ENCODE measurements at places on chromosomes 2 and 18.

DNA sequence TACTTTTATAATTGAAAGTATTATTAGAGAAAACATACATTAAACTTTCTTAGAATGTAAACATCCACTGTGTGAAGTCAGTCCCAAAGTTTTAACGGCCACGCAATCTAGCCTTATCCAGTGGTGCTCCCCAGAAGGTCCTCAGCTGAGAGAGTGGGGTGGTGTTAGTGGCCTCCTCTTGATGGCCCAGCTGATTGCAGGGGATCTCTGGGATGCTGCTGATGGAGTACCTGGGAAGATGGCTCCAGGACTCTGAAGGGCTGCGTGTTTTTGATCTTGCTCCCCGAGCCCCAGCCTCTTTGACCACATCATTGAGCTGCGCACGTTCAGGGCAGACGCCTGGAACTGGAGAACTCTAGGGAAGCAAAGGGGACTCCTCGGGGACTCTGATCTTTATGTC is 181.4 kb downstream of the FAM210A start:
- H3K36me3 ChIP-seq, result no peaks in the 10 kb centered on the region
- H3K27me3 ChIP-seq, result peaks cover 15% of the 10 kb centered on the region
- no peak for DNase-seq

DNA sequence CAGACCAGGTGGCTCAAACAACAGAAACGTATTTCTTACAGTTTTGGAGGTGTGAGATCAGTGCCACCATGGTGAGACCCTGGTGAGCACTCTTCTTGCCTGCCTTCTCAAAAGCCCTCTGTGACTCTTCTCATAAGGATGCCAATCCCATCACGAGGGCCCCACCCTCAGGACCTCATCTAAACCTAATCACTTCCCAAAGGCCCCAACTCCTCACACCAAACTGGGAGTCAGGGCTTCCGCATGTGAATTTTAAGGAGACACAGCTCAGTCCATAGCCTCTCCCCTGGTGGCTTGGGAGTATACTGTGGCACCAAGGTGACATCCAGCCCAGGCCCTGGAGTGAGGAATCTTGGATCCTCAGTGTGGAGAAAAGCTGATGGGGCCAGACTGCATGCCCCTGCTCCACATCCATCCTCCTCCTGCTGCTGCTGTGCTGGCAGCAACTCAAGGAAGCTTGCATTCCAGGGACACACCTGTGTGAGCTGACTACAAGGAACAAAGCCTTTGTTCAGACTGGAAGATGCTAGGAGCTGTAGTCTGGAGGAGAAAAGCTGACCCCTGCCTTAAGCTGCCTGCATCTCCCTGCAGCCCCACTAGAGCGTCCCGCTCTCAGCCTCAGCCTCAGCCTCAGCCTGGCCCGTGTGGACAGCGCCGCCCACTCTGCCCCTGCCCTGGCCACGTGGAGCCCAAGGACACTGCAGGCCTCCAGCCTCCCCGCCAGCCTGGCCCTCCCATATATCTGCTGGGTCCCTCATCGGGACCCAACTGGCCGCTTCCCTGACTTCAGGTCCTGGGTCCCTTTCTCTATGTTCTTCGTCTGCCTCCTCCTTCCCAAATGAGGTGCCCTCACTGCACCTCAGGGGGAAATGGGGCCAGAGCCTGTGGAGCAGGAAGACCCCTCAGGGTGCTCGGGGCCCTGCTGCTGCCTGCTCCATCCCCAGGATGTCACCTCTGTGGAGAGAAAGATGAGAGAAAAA is 87.8 kb upstream of the RAB6C start:
- H3K36me3 ChIP-seq, result no peaks in the 10 kb centered on the region
- no peak overlapping the region for H3K27ac ChIP-seq
- no peak for DNase-seq
- no peak overlapping the region for H3K4me3 ChIP-seq
- no peaks in the 10 kb centered on the region for H3K27me3 ChIP-seq

DNA sequence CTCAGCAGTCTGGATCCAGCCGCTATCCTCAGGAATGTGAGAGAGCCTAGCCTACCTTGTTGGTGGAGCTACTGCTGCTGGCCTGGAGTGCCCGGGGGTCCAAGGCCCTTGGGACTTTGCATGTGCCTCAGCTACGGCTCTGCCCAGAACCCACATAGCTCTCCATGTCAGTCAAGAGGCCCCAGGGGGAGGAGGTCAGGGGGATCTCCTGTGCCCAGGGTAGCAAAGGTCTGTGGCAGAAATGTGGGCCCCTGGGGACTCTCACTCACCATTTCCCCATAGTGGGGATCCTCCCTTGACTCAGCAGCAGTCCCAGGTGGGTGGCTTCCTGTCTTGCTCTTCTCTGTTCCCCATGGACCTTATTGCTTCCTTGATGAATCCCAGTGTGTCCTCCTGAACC is 342.7 kb upstream of the CHAC2 start:
- no peaks in the 10 kb centered on the region for H3K27me3 ChIP-seq
- H3K36me3 ChIP-seq, result no peaks in the 10 kb centered on the region
- DNase-seq, result no peak
- H3K4me3 ChIP-seq, result no peak overlapping the region
- no peak overlapping the region for H3K27ac ChIP-seq

GRCh38 chr2:75602724-75603342 is 42.1 kb upstream of the EVA1A start:
- no peaks in the 10 kb centered on the region for H3K27me3 ChIP-seq
- H3K4me1 ChIP-seq, result peaks cover 24% of the 10 kb centered on the region
- peak overlapping the region; percentile 68 for H3K27ac ChIP-seq
- no peak overlapping the region for H3K4me3 ChIP-seq
- no peaks in the 10 kb centered on the region for H3K36me3 ChIP-seq

DNA sequence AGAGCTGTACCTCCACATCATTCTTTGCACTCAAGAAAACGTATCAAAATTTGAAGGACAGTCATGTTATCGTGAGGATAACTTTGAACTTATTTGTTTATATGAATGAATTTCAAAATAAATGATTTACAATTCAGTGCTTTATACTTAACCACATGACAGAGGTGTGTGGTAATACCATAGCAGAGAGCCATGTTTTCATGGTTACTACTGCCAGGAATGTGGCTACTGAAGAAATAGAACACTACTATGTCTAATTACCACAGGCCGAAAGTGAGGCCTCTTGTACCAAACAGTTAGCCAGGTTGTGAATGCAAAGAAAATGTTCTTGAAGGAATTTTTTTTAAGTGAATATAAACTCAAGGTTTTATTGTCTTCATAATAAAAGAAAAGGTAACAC is 49.2 kb downstream of the AAK1 start:
- no peaks in the 10 kb centered on the region for H3K27me3 ChIP-seq
- H3K36me3 ChIP-seq, result peaks cover under 1% of the 10 kb centered on the region
- H3K4me3 ChIP-seq, result no peak overlapping the region
- H3K27ac ChIP-seq, result no peak overlapping the region

DNA sequence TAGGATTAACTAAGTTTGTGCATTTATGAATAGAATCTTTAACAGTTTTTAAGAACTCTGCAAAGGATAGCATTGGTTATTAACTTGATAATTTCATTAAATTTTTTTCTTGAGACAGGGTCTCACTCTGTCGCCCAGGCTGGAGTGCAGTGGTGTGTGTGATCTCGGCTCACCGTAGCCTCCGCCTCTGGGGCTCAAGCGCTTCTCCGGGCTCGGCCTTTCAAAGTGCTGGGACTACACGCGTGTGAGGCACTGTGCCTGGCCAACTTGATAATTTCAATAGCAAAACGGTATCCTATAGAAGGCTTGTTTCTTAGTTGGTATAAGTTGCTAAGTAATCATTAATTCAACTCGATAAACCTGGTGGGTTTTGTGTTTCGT is 38.0 kb downstream of the ADNP2 start:
- peaks cover under 1% of the 10 kb centered on the region for H3K4me1 ChIP-seq
- H3K27me3 ChIP-seq, result no peaks in the 10 kb centered on the region
- H3K4me3 ChIP-seq, result peak overlapping the region; percentile 84
- no peak for DNase-seq

GRCh38 chr2:98615481-98615880 is 7.1 kb downstream of the UNC50 start:
- no peak overlapping the region for H3K4me3 ChIP-seq
- peaks cover under 1% of the 10 kb centered on the region for H3K4me1 ChIP-seq
- H3K36me3 ChIP-seq, result peaks cover 81% of the 10 kb centered on the region
- H3K27ac ChIP-seq, result no peak overlapping the region

- H3K36me3 ChIP-seq, result no peaks in the 10 kb centered on the region
- no peaks in the 10 kb centered on the region for H3K27me3 ChIP-seq
- H3K4me1 ChIP-seq, result no peaks in the 10 kb centered on the region
- DNase-seq, result no peak
- no peak overlapping the region for H3K4me3 ChIP-seq
These were observed 205.3 kb upstream of the ST6GAL2 start for GRCh38 chr2:107091163-107091864.

DNA sequence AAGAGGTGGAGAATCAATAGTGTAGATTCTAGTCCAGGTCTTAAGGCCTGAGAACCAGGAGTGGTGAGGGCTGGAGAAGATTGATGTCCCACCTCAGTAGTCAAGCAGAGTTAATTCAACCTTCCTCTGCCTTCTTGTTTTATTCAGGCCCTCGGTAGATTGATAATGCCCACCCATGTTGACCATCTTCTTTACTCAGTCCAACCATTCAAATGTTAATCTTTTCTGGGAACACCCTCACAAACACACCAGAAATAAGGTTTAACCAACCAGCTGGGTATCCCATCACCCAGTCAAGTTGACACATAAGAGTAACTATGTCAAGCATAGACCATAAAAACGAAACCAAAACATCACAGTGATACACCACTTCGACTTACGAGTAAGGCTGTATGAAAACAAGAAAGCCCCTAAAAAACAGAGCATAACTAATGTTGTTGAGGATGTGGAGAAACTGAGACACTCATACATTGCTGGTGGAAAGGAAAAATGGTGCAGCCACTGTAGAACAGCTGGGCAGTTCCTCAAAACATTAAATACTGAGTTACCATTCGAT is 57.5 kb downstream of the SLC35F5 start:
- peaks cover 3% of the 10 kb centered on the region for H3K4me1 ChIP-seq
- no peaks in the 10 kb centered on the region for H3K27me3 ChIP-seq
- no peak for DNase-seq
- H3K4me3 ChIP-seq, result no peak overlapping the region
- no peak overlapping the region for H3K27ac ChIP-seq

DNA sequence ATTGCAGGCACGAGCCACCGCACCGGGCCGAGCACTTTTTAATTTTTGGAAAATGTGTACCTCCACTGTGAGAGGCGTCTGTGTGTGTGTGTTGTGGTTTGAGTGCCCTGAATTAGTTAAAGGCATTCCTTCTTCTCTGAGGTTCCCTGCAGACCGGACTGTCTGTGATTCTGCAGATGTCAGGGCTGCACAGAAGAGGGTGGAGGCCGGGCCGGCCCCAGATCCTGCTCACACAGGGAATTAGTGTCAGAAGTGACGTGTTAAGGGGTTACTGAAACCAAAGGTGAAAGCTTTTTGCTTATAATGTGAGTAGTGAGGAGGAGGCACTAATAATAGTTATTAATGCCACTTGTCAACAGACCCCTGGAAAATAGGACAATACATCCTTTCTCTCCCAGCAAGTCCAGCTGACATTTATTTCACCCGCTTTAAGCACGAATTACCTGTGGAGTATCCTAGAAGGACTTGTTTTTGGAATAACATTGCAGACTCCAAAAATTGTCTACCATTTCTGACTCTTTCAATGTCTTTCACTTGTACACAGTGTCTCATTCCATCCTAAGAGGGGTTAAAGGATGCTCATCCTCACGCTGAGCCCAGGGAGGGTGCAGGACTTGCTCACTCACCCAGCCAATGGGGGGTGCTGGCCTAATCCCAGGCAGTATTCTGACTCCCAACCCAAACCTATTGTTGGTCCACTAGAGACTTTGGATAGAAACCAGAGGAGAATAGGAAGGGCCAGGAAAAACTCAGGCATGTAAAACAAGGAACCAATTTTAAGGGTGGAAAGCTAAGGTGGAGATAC is 16.2 kb downstream of the ARHGAP25 start:
- H3K27me3 ChIP-seq, result no peaks in the 10 kb centered on the region
- H3K36me3 ChIP-seq, result no peaks in the 10 kb centered on the region
- no peaks in the 10 kb centered on the region for H3K4me1 ChIP-seq
- no peak overlapping the region for H3K27ac ChIP-seq
- no peak for DNase-seq
- no peak overlapping the region for H3K4me3 ChIP-seq

DNA sequence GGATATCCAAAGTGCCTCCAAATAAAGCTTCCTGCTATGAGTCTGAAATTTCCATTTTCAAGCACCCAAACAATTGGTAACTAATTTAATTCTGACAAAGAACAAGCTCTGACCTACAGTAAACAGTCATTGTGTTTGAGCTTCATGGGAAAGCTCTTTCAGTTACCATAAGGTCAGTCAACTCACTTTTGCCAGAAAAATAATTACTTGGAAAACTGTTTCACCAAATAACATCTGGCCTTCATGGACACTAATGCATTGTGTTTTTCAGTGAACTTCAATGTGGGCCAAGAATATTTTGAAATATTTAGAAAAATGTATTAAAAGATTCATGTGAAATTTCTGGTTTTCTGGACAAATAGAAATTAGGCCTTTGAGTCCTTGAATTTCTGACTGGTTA is 369.9 kb downstream of the GALR1 start:
- H3K27ac ChIP-seq, result no peak overlapping the region
- DNase-seq, result no peak
- H3K27me3 ChIP-seq, result peaks cover 11% of the 10 kb centered on the region
- H3K4me3 ChIP-seq, result no peak overlapping the region
- no peaks in the 10 kb centered on the region for H3K4me1 ChIP-seq

- no peak overlapping the region for H3K4me3 ChIP-seq
- no peaks in the 10 kb centered on the region for H3K27me3 ChIP-seq
These were observed 20.6 kb downstream of the RPL37A start for GRCh38 chr2:216519154-216519762.

- no peak overlapping the region for H3K4me3 ChIP-seq
- no peaks in the 10 kb centered on the region for H3K36me3 ChIP-seq
- H3K27me3 ChIP-seq, result no peaks in the 10 kb centered on the region
- no peak for DNase-seq
These were observed 30.1 kb upstream of the PID1 start for GRCh38 chr2:229301237-229301636.

- peaks cover 3% of the 10 kb centered on the region for H3K36me3 ChIP-seq
- no peak overlapping the region for H3K4me3 ChIP-seq
- H3K27me3 ChIP-seq, result no peaks in the 10 kb centered on the region
- no peak for DNase-seq
- H3K4me1 ChIP-seq, result peaks cover 2% of the 10 kb centered on the region
These were observed 114.7 kb downstream of the BCL2L11 start for GRCh38 chr2:111235192-111236015.

- peaks cover 9% of the 10 kb centered on the region for H3K27me3 ChIP-seq
- peaks cover 4% of the 10 kb centered on the region for H3K36me3 ChIP-seq
- H3K4me1 ChIP-seq, result peaks cover 30% of the 10 kb centered on the region
- no peak overlapping the region for H3K4me3 ChIP-seq
These were observed 33.6 kb downstream of the ATOH8 start for GRCh38 chr2:85787282-85787980.

DNA sequence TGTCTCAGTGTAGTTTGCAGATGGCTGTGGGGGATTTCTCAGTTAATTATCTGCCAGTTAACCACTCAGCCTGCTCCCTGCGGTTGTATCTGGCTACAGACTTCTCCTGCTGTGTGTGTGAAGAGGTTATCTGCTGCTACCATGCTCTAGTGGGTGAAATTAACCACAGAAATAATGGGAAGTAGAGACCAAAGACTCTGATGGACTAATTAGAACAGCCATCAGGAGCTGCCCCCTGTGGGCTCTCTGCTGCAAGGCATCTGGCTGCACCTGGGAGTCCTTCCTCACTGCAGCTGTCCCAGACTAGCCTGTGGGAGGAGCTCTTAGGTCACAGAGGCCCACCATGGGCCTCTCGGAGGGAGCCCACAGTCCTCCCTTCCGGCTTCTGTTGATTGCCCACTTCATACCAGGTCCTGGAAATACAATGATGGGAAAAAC is 66.6 kb downstream of the CTIF start:
- H3K4me3 ChIP-seq, result no peak overlapping the region
- peaks cover 48% of the 10 kb centered on the region for H3K4me1 ChIP-seq
- peak overlapping the region; percentile 61 for H3K27ac ChIP-seq
- no peaks in the 10 kb centered on the region for H3K27me3 ChIP-seq
- DNase-seq, result peak; percentile 36

Data from mesenchymal stem cell (in vitro differentiated cells and primary cell).